ENCODE measurements at places on chromosomes 7 and 10. TPM values are rescaled to one million over a fixed set of nuclear protein-coding genes. Genes with fewer than 3 reads are reported as not detected.

EVX1 gene
- total RNA-seq, result not detected

MYO1G gene
- 1.3 TPM for total RNA-seq

HTR5A gene
- total RNA-seq, result not detected

EGFR gene
- total RNA-seq, result 11.2 TPM

HOXA3 gene
- total RNA-seq, result 0.72 TPM

FAM25G gene
- not detected for total RNA-seq

WEE2 gene
- not detected for total RNA-seq

TDRD1 gene
- total RNA-seq, result 2.7 TPM

PAPSS2 gene
- 11.8 TPM for total RNA-seq

UCMA gene
- not detected for total RNA-seq
